ENCODE measurements at places on chromosomes 1 and 21. TPM values are rescaled to one million over a fixed set of nuclear protein-coding genes. Genes with fewer than 3 reads are reported as not detected.
A peak's percentile ranks its signal among the peaks of the same experiment; 100 is the strongest.

GRCh38 chr21:40041446-40041845, 174.2 kb downstream of the PCP4 start:
- DNase-seq = no peak
- H3K36me3 ChIP-seq = peaks cover 4% of the 10 kb centered on the region
- H3K4me1 ChIP-seq = no peaks in the 10 kb centered on the region
- no peak overlapping the region for H3K27ac ChIP-seq
- H3K27me3 ChIP-seq = peaks cover 5% of the 10 kb centered on the region
- H3K4me3 ChIP-seq = no peak overlapping the region

GRCh38 chr1:213260311-213261075, 209.5 kb downstream of the RPS6KC1 start:
- H3K27ac ChIP-seq = peak overlapping the region; percentile 44
- H3K4me3 ChIP-seq = no peak overlapping the region
- H3K4me1 ChIP-seq = peaks cover 23% of the 10 kb centered on the region
- no peaks in the 10 kb centered on the region for H3K36me3 ChIP-seq
- peaks cover 3% of the 10 kb centered on the region for H3K27me3 ChIP-seq

DNA sequence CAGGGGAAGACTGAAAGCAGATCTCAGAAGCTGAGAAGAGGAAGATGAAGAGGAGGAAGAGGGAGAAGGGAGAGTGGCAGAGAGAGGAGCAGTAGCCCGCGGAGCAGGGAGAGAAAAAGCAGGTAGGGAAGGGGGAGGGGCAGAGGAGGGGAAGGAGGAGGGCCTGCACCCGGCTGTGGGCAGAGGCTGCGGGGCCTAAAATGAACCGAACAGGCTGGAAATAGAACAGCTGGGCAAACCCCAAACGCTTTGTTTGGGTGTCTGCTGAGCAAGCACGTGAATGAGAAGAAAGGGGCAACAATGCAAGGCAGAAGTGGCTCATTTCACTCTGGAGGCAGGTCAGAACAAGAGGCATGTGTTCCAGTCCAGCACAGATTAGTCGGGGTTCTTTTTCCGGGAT, 33.5 kb downstream of the KCNC4 start:
- no peak for DNase-seq
- peaks cover 18% of the 10 kb centered on the region for H3K27me3 ChIP-seq
- H3K4me3 ChIP-seq = no peak overlapping the region
- H3K4me1 ChIP-seq = peaks cover 28% of the 10 kb centered on the region

Gene SLC1A7
- not detected for total RNA-seq
